Effector memory CD8-positive, alpha-beta T cell (primary cell): ENCODE measurements at places on chromosomes 2 and 18.

DNA sequence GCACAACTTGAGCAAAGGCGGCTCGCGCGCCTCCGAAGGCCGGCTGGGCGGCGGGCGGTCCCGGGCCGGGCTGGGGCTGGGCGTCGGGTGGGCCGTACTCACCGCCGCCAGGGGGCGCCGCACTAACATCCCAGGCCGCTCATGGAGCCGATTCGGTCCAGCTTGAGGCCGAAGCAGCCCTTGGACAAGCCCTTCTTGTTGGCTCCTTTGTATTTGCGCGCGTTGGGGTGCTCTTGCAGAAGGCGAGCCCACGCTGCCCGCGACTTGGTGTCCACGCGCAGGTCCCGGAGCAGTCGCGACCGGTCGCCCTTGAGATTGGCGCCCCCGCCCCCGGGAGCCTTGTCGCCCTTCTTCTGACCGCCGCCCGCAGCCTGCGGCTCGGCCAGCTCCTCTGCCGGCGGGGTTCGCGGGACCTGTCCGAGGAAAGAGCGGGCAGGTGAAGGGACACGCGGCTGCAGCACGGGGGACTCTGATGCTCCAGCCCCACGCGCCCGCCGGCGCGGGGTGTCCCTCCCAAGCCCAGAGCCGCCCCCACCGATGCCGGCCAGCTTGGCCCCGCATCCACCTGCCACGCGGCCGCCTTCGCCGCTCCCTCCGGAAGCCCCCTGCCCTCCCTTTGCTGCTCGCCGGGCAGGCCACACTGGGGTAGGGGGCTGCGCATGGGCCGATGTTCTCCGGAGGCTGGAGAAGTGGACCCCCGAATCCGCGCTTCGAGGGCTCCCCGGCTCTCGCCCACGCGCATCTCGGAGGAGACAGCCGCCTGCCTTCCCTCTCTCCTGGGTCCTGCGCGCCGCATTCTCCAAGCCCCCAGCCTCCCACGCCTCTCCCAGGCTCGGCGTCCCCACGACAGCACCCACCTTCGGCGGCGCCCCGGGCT is 655 bp downstream of the NPPC start:
- H3K27ac ChIP-seq: no peak overlapping the region
- H3K36me3 ChIP-seq: no peaks in the 10 kb centered on the region
- peak overlapping the region; percentile 59 for H3K4me3 ChIP-seq
- H3K27me3 ChIP-seq: peaks cover 71% of the 10 kb centered on the region
- DNase-seq: peak; percentile 53
- peaks cover 4% of the 10 kb centered on the region for H3K4me1 ChIP-seq

DNA sequence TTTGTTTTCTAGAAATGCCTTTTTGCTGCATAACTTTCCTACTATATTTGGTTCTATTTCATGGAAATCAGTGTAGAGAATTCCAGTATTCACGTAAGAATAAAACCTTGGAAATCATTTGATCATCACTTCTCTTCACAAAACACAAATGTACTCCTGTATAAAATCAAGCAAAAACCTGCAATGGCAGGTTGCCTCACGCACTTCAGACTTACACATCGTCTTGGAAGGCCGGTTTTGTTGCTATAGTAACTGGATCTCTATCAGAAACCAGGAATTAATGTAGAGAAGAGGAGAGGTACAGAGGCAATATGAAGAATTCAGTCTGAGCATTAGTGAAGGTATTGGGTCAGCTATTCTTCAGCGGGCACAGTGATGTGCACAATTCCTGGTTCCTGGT is 370.7 kb upstream of the CYRIA start:
- H3K27me3 ChIP-seq: no peaks in the 10 kb centered on the region
- H3K4me1 ChIP-seq: no peaks in the 10 kb centered on the region
- H3K27ac ChIP-seq: no peak overlapping the region
- no peak overlapping the region for H3K4me3 ChIP-seq
- H3K36me3 ChIP-seq: no peaks in the 10 kb centered on the region
- no peak for DNase-seq

DNA sequence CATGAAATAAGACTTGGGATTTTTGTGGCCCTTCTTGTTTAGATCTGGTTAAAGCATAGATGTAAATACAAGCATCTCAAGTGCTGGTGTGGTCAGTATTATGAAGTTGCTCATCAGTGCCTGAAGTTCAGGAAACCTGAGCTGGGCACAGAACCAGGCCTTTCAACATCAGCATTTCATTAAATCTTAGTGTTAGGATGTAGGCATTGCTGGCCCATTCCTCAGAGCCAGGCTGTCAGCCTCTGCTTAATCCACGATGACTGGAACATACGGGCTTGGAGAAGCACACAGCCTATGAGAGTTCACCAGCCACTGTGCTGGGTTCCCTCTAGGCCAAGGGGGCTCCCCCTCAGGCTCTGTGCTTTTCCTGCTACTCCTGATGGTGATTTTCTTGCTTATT is 270.2 kb downstream of the EN1 start:
- no peaks in the 10 kb centered on the region for H3K4me1 ChIP-seq
- H3K27me3 ChIP-seq: peaks cover 19% of the 10 kb centered on the region
- DNase-seq: no peak
- no peak overlapping the region for H3K4me3 ChIP-seq
- H3K27ac ChIP-seq: no peak overlapping the region

- H3K27me3 ChIP-seq: peaks cover 81% of the 10 kb centered on the region
- peaks cover 4% of the 10 kb centered on the region for H3K4me1 ChIP-seq
- H3K27ac ChIP-seq: no peak overlapping the region
- no peak overlapping the region for H3K4me3 ChIP-seq
- no peak for DNase-seq
Measured at GRCh38 chr2:88190808-88191721, 20.9 kb downstream of the THNSL2 start.

DNA sequence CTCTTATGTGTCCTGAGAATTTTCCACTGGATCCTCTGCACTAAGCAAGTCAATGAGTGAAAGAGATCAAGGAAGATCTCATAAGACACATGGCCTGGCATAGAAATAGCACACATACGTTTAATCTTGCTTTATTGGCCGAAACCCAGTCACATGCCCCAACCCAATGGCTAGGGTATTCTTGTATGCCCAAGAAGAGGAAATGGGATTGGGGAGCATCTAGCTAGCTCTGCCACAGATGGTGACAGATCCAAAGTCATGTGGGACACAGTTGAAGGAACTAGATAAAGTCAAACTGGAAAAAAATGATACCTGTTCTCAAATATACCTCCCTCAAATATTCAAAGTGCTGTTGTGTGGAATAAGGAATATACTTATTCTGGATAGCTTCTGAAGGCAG is 74.7 kb downstream of the CD28 start:
- no peak overlapping the region for H3K4me3 ChIP-seq
- H3K27me3 ChIP-seq: no peaks in the 10 kb centered on the region
- H3K4me1 ChIP-seq: peaks cover 26% of the 10 kb centered on the region
- no peaks in the 10 kb centered on the region for H3K36me3 ChIP-seq

DNA sequence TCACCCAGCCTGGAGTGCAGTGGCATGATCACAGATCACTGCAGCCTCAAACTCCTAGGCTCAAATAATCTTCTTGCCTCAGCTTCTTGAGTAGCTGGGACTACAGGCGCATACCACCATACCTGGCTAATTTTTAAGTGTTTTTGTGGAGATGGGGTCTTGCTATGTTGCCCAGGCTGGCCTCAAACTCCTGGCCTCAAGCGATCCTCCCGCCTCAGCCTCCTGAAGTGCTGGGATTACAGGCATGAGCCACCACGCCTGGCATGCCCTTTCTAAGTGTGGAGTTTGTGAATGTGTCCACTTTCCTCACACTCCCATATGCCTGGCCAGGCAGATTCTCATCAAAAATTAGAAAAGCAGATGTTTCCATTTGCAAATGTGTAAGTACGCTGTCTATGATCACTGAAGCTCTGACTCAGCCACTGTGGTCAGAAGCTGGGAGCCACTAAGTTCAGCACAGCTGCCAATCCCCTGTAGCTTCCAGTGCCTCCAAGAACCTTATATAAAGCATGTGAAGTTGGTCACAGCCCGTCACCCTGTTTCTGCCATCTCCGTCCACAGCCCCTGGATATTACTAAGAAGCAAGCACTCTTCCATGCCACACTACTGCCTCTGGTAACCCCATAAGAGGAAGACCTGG is 155.4 kb downstream of the FAM210A start:
- peaks cover 17% of the 10 kb centered on the region for H3K4me1 ChIP-seq
- no peak for DNase-seq
- no peak overlapping the region for H3K27ac ChIP-seq
- H3K4me3 ChIP-seq: no peak overlapping the region

- no peaks in the 10 kb centered on the region for H3K4me1 ChIP-seq
- H3K36me3 ChIP-seq: no peaks in the 10 kb centered on the region
- no peak overlapping the region for H3K27ac ChIP-seq
- no peak for DNase-seq
Measured at GRCh38 chr2:33126958-33127357, 180.2 kb downstream of the LTBP1 start.

DNA sequence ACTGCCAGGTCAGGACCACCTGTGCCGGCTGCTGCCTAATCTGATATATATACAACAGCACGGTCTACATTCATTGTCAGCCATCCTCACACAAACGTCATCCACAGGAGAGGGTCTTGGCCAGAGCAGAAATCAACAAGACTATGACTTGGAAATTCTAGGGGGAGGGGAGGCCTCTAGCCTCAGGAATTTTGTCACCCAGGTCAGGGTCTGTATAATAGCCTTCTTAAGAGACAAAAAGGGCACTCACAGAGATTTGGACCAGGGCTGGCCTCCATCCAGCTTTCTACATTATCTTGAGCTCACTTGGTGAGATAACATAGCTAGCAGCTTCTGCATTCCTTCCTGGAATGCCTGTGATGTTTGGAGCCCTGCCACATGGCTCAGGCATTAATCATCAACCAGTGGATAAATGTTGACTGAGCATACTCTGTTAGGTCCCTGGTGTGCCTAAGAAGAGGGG is 50.4 kb upstream of the CTIF start:
- H3K27me3 ChIP-seq: peaks cover 55% of the 10 kb centered on the region
- H3K4me3 ChIP-seq: no peak overlapping the region
- no peaks in the 10 kb centered on the region for H3K4me1 ChIP-seq
- no peak for DNase-seq

DNA sequence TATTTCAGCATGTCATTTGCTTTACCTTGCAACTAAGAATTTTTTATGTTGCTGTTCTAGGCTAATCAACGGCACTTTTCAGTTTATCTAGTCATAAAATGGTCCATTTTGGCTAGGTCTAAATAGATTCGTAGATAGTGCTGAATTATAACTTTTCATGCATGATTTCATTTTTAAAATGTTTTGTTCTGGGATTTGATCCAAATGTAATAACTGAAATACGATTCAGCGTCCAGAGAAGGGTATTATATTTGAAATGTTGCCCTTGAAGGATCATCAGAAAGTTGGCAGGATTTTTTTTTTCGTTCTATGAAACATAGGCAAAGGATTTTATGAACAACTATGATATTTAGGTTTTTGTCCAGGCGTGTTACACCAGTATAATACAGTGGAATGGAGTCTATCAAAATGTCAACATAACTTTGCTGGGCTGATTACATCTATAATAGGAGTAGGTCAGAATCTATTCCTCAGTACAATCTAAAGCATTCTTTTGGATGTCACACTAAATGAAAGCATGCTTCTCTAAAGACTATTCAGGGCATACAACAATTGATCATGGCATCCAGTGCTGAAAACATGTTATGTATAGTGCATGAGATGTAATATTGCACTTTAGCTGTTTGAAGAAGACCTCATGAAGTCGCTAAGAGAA is 24.8 kb downstream of the TTC27 start:
- H3K27me3 ChIP-seq: no peaks in the 10 kb centered on the region
- H3K4me1 ChIP-seq: no peaks in the 10 kb centered on the region
- no peak for DNase-seq
- H3K36me3 ChIP-seq: peaks cover 35% of the 10 kb centered on the region
- H3K27ac ChIP-seq: no peak overlapping the region
- H3K4me3 ChIP-seq: no peak overlapping the region

- H3K4me1 ChIP-seq: no peaks in the 10 kb centered on the region
- H3K4me3 ChIP-seq: no peak overlapping the region
- DNase-seq: no peak
Measured at GRCh38 chr2:58895857-58896256, 654.7 kb upstream of the FANCL start.

DNA sequence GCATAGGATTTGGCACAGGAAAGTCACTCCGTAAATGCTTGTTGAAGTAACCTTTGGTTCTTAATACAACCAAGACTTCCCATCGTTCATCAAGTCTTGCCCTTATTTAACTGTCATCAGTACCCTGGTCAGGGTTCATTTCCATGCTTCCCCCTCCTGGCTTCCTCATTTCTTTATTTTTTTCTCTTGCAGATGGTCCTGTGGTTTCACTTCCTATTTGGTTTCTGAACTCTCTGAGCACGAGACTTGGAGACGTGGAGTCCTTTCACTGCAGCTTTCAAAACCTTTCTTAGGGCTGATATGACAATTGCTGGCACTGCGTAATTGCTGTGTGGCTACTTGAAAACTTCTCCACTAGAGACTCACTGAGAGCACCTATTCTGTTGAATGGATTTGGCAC is 59.9 kb upstream of the PID1 start:
- no peaks in the 10 kb centered on the region for H3K27me3 ChIP-seq
- no peaks in the 10 kb centered on the region for H3K36me3 ChIP-seq
- H3K4me3 ChIP-seq: no peak overlapping the region
- H3K27ac ChIP-seq: no peak overlapping the region
- no peaks in the 10 kb centered on the region for H3K4me1 ChIP-seq

- H3K4me3 ChIP-seq: peak overlapping the region; percentile 69
- DNase-seq: no peak
- peaks cover 77% of the 10 kb centered on the region for H3K4me1 ChIP-seq
- peaks cover 56% of the 10 kb centered on the region for H3K36me3 ChIP-seq
Measured at GRCh38 chr2:144461308-144461766, 58.6 kb downstream of the ZEB2 start.

GRCh38 chr2:231450548-231450989 is 13.7 kb downstream of the NCL start:
- peaks cover 55% of the 10 kb centered on the region for H3K36me3 ChIP-seq
- no peak for DNase-seq
- peak overlapping the region; percentile 85 for H3K27ac ChIP-seq

GRCh38 chr2:71605781-71606241 is 152.4 kb downstream of the DYSF start:
- no peak overlapping the region for H3K27ac ChIP-seq
- peaks cover 6% of the 10 kb centered on the region for H3K27me3 ChIP-seq
- H3K4me1 ChIP-seq: no peaks in the 10 kb centered on the region
- no peak for DNase-seq
- no peak overlapping the region for H3K4me3 ChIP-seq

DNA sequence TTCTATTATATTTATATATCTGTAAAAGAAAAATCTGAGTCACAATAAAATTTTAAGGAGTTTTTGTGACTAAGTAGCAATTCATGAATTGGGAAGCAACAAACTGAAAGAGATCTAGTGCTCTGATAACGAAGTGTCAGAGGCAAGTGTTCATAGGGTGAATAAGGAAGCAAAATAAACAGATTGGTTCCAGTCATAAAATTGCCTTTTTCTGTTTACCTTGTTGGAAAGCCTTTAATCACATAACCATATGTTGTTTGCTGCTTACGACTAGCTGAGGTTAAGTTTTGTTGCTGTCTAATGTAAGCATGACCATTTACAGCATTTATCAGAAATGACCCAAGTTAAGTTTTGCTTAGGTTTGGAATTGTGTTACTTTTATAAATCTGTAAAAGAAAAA is 358.9 kb downstream of the ARL6IP6 start:
- no peak for DNase-seq
- no peaks in the 10 kb centered on the region for H3K27me3 ChIP-seq
- H3K4me1 ChIP-seq: no peaks in the 10 kb centered on the region
- H3K36me3 ChIP-seq: no peaks in the 10 kb centered on the region
- no peak overlapping the region for H3K4me3 ChIP-seq
